Activated CD4-positive, alpha-beta T cell treated with anti-CD3 and anti-CD28 coated beads, Interleukin-2, amount 50 U/mL, for 48 hours (primary cell): ENCODE measurements at places on chromosomes 3 and 15.

- DNase-seq: no peak
Observed at GRCh38 chr3:152644478-152644877, 190.5 kb upstream of the P2RY1 start.

GRCh38 chr3:167864552-167864874 lies 129.0 kb downstream of the SERPINI1 start:
- no peak for DNase-seq

- DNase-seq: no peak
Observed at GRCh38 chr3:140187028-140187427, 252.0 kb downstream of the CLSTN2 start.

DNA sequence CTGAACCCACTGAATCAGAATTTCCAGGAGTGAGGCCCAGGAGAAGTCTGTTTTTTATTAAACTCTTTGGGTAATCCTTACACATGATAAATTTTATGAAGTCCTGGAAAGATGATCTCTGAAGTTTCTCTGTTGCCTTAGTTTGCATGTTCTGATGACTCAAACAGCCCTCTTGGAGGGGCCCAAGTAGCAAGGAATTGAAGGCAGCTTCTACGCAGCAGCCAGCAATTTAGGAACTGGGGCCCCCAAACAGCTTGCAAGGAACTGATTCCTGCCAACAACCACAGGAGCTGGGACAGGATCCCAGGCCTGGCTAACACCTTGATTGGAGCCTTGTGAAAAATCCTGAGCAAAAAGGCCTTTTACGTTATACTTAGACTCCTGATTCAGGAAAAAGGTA lies 5.4 kb upstream of the ACP3 start:
- no peak for DNase-seq

DNA sequence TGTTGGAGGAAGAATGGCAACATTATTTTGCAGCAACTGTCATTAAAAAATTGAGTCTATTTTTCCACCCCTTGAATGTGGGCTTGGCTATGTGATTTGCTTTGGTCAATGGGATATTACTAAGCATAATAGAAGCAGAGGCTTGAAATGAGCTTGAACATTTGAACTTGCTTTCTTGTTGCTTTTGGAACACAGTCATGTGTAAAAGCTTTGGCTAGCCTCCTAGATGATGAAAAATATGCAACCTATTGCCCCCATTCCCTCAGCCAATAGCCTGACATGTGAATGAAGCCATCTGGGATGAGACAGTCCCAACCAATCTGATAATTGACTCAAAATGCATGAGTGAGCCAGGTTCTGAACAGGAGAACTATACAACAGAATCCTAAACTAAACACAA lies 78.4 kb downstream of the PLSCR2 start:
- DNase-seq: no peak

DNA sequence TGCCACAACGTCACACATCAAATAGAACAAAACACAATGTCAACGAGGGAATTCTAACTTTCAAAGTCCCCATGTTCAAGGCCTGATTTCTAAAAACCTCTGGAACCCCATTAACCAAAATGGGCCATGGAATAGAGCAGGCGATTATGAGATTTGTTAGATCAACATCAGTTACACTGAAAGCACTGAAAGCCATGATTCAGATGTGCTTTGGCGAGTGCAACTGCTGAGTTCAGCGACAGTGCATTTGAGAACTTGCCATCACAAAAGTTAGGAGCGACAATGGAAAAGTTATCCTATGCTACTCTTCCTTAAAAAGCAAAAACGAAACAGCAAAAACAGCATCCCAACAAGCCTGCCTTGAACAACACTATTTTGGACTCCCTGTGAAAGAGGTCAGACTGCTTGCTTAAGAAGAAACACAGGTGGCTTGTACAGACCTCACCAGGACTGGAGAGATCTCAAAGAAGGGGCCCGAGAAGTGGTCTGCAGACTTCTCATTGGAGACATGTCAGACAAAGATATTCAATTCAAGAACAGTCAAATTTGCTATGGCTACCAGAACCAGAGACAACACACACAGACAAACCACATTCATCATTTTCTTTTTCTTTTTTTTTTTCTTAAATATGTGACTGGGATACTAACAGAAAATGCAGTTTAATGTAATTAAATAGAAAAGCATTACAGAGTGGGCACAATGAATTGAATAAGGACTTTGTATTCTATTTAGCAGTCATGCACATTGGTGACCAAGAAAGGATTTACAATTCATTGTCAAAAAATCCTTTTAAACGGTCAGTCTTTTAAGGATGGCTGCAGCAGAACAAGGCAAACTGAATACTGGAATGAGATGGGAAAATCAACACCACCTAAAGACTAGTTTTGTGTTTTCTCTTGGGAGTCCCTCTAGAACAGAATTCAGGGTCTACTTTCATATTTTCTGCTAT lies 20.9 kb downstream of the UQCC5 start:
- DNase-seq: no peak
